H1 (cell line): ENCODE measurements at places on chromosomes 3 and 15.

GRCh38 chr3:179321668-179322285 lies 1.1 kb upstream of the ZNF639 start:
- DNase-seq: no peak
- peak overlapping the region; percentile 90 for H3K4me3 ChIP-seq
- H3K27ac ChIP-seq: no peak overlapping the region
- H3K36me3 ChIP-seq: no peaks in the 10 kb centered on the region; the same call in 1 of the 2 replicates
- H3K4me1 ChIP-seq: peaks cover 6% of the 10 kb centered on the region
- H3K27me3 ChIP-seq: no peaks in the 10 kb centered on the region

DNA sequence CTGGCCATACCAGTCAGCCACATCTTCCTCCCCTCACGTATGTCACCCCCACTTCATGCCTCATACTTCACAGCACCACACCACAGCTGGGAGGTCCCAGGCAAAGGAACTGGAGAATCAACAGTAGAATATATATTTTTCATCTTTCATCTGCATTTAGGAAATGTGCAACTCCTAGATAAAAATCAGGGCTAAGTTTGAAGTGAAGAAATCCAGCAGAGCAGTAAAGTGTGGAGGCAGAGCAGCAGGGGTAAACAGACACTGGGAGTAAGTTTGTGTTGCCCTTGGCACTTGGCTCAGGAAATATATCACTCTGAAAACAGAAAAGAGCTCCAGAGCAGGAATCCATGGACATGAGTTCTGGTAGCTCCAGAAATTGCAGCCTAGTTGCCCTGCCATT lies 2.8 kb upstream of the HERC1 start:
- no peaks in the 10 kb centered on the region for H3K27me3 ChIP-seq
- no peak overlapping the region for H3K27ac ChIP-seq
- no peak for DNase-seq
- no peaks in the 10 kb centered on the region for H3K36me3 ChIP-seq

GRCh38 chr3:40323946-40324345 lies 14.4 kb downstream of the EIF1B start:
- H3K4me3 ChIP-seq: no peak overlapping the region
- no peaks in the 10 kb centered on the region; the same call in 1 of the 2 replicates for H3K4me1 ChIP-seq
- H3K27ac ChIP-seq: no peak overlapping the region
- no peaks in the 10 kb centered on the region for H3K27me3 ChIP-seq
- no peak for DNase-seq
- no peaks in the 10 kb centered on the region for H3K36me3 ChIP-seq

DNA sequence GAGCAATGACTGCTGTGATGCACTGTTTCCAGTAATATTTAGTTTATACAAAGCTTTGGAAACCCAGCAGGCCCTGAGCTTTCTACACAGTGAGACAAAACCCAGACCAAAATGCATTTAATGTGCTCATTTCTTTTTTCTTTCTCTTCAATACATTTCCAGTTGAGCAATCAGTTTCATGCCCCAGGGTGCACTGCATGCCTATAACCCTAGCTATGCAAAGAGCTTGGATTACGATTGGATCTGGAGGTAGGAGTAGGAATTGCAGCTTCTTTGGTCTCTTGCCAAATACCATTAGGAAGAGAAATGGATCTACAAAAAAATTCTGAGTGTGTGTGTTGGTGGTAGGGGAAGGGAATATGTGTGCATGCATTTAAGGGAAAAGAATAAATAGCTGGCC lies 1001.4 kb downstream of the SQOR start:
- H3K4me3 ChIP-seq: no peak overlapping the region
- no peak overlapping the region for H3K27ac ChIP-seq
- no peaks in the 10 kb centered on the region for H3K4me1 ChIP-seq
- no peaks in the 10 kb centered on the region for H3K36me3 ChIP-seq

DNA sequence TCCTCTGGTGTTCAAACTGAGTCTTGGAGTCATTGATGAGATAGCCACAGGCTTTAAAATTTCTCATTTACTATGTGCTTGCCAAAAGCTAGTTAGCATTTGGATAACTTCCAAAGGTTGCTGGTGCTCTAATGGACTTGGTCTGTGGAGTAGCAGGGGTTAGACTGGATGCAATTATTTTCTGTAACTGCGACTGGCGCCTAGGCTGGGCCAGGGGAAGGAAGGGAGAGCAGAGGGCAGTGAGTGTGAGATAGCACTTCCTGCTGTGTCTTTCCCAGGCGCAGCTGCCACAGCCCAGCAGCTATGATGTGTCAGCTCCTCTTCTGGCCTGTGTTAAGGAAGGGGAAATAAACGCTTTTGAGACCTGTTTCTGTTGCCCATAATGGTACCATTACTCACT lies 98.6 kb downstream of the MYRIP start:
- H3K4me1 ChIP-seq: no peaks in the 10 kb centered on the region
- no peak for DNase-seq
- no peak overlapping the region for H3K27ac ChIP-seq
- H3K4me3 ChIP-seq: no peak overlapping the region
- H3K36me3 ChIP-seq: no peaks in the 10 kb centered on the region
- no peaks in the 10 kb centered on the region for H3K27me3 ChIP-seq

DNA sequence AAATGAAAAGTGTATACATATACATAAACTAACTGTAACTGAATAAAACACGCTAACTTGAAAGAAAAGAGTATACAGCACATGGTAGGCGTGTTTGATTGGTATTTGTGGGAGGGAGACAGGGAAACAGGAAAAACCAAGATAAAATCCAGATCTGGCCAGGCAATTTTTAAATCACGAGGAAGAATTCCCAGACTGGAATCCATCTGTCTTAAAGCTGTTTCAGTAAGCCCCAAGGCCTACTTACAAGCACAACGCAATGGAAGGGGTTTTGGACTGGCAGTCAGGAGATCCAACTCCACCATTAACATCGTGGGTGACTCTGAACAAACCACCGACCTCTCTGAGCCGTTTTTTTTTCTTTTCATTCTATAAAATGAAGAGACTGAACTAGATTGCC lies 195.8 kb downstream of the OSBPL10 start:
- H3K27me3 ChIP-seq: no peaks in the 10 kb centered on the region
- no peaks in the 10 kb centered on the region for H3K4me1 ChIP-seq
- no peak overlapping the region for H3K4me3 ChIP-seq
- no peak for DNase-seq
- H3K27ac ChIP-seq: no peak overlapping the region
